ENCODE measurements at places on chromosomes 7 and 10. TPM values are rescaled to one million over a fixed set of nuclear protein-coding genes. Genes with fewer than 3 reads are reported as not detected.

Gene LIPN
- total RNA-seq = not detected

Gene EN2
- not detected for total RNA-seq

Gene PRR15
- total RNA-seq = 3.3 TPM

Gene POM121
- 45.3 TPM for total RNA-seq

Gene LIPF
- not detected for total RNA-seq

GRCh38 chr7:47376991-47377616 is 204.8 kb downstream of the TNS3 start:
- peaks cover 15% of the 10 kb centered on the region for H3K4me1 ChIP-seq
- H3K36me3 ChIP-seq = no peaks in the 10 kb centered on the region
- H3K4me3 ChIP-seq = no peak overlapping the region
- no peak for DNase-seq
- no peaks in the 10 kb centered on the region for H3K27me3 ChIP-seq

- H3K4me1 ChIP-seq = no peaks in the 10 kb centered on the region
- DNase-seq = no peak
- H3K27me3 ChIP-seq = peaks cover 4% of the 10 kb centered on the region
Observed at GRCh38 chr7:55026867-55027490, 8.2 kb downstream of the EGFR start.

DNA sequence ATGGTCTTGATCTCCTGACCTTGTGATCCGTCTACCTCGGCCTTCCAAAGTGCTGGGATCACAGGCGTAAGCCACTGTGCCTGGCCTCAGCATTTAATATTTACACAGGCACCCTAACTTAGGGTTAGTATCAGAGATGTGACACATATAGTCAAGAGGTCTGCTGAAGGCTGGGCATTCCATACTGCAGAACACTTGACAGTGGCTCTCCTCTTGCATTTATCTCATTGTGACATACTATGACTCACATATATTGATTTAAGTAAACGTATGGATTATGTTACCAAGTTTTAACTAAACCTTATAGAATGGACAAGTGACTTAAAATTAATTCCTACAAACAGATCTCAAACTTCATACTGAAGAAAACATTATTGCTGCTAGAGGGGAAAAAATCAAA is 36.6 kb downstream of the BRAF start:
- H3K36me3 ChIP-seq = no peaks in the 10 kb centered on the region
- no peak for DNase-seq
- H3K27me3 ChIP-seq = no peaks in the 10 kb centered on the region
- no peak overlapping the region for H3K27ac ChIP-seq

- no peaks in the 10 kb centered on the region for H3K4me1 ChIP-seq
- no peaks in the 10 kb centered on the region for H3K36me3 ChIP-seq
- no peak for DNase-seq
- H3K27me3 ChIP-seq = no peaks in the 10 kb centered on the region
- no peak overlapping the region for H3K27ac ChIP-seq
- no peak overlapping the region for H3K4me3 ChIP-seq
Observed at GRCh38 chr7:2953099-2953498, 90.6 kb downstream of the CARD11 start.

- H3K27me3 ChIP-seq = no peaks in the 10 kb centered on the region
- H3K36me3 ChIP-seq = no peaks in the 10 kb centered on the region
- peak; percentile 61 for DNase-seq
- H3K4me1 ChIP-seq = no peaks in the 10 kb centered on the region
Observed at GRCh38 chr7:50981743-50982142, 199.0 kb upstream of the GRB10 start.

GRCh38 chr10:131396121-131397050 is 84.9 kb upstream of the TCERG1L start:
- no peaks in the 10 kb centered on the region for H3K36me3 ChIP-seq
- H3K4me1 ChIP-seq = no peaks in the 10 kb centered on the region
- no peak overlapping the region for H3K4me3 ChIP-seq
- H3K27ac ChIP-seq = no peak overlapping the region

DNA sequence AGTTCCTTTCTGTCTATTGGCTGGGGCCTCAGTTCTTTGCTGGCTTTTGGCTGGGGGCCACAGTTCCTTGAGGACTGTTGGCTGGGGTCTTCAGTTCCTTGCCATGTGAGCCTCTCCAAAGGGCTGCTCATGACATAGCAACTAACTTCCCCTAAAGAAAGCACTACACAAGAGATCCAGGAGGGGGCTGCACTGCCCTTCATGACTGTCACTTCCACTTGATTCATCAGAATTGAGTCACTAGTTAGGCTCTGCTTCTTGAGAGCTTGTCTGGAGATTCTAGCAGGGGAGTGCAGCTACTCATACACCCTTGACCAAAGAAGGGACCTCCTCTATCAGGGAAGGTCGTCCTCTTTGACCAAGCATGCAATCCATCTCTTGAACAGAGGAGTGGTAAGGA is 38.0 kb upstream of the MKX start:
- no peaks in the 10 kb centered on the region for H3K36me3 ChIP-seq
- peaks cover 7% of the 10 kb centered on the region for H3K27me3 ChIP-seq
- H3K4me1 ChIP-seq = no peaks in the 10 kb centered on the region

- H3K4me1 ChIP-seq = peaks cover 2% of the 10 kb centered on the region
- H3K27ac ChIP-seq = no peak overlapping the region
- no peak overlapping the region for H3K4me3 ChIP-seq
- peaks cover under 1% of the 10 kb centered on the region for H3K36me3 ChIP-seq
Observed at GRCh38 chr10:35505241-35505873, 99.8 kb upstream of the GJD4 start.

- peak; percentile 34 for DNase-seq
- H3K27me3 ChIP-seq = no peaks in the 10 kb centered on the region
- no peaks in the 10 kb centered on the region for H3K36me3 ChIP-seq
Observed at GRCh38 chr10:71078454-71079145, 133.8 kb upstream of the UNC5B start.

GRCh38 chr10:8146650-8147049 is 92.2 kb downstream of the GATA3 start:
- no peaks in the 10 kb centered on the region for H3K27me3 ChIP-seq
- no peak for DNase-seq
- no peaks in the 10 kb centered on the region for H3K4me1 ChIP-seq
- H3K36me3 ChIP-seq = no peaks in the 10 kb centered on the region

DNA sequence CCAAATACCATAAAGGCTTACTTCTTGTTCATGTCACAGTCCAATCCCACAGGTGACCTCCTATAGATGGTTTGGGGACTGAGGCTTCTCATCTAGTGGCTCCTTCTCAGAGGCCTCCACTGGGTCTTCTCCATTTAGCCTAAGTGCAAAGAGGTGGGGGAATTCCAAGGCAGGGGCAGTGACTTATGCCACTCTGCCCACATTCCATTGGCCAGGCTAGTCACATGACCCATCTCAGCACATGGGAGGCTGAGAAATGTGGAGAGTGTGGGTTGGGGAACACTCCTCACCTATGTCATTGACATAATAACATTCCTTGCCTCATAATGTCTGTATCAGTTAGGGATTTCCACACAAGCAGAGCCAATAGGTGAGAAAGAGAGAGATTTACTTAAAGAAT is 104.3 kb upstream of the PLXNA4 start:
- H3K27ac ChIP-seq = no peak overlapping the region
- no peak overlapping the region for H3K4me3 ChIP-seq
- H3K27me3 ChIP-seq = no peaks in the 10 kb centered on the region
- no peak for DNase-seq
- peaks cover 7% of the 10 kb centered on the region for H3K4me1 ChIP-seq

DNA sequence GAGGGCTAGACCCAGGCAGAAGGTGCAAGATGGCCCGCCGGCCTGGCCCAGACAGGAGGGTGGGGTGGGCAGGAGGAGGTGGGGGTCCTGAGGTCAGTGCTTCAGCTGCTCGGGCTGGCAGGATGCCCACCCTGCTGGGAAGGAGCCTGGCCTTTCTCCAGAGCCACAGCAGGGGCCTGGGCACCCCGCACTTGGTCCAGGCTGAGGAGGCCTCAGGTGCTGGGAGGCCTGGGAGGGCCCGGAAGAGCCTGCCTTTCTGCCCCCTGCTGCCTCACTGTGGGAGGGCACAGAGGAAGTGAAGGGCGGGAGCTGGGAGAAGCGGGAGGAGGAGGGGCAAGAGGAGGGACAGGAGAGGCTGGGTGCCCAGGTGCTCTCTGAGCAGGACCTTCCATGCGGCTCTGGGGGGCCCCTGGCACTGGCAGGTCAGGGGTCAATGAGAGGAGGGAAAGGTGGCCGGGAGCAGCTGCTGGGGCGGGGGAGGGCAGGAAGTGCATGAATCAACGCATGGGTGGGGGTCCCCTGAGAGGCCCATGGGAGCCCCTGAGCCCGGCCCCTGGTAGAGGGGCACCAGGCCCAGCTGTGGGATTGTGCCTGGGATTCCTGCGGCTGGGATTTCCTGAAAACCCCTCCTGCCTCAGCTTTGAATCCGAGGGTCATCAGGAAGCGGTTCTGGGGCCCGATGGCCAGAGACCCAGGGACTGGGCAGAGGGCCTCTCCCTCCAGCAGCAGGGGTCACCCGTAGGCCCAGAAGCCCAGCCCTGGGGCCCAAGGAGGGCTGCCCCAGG is 49.9 kb downstream of the PWWP2B start:
- H3K4me1 ChIP-seq = peaks cover 4% of the 10 kb centered on the region

Data from endodermal cell (in vitro differentiated cells).